T-helper 2 cell (primary cell): ENCODE measurements at places on chromosomes 4 and X.

- DNase-seq, result no peak
Measured at GRCh38 chr4:17112292-17112659, 213.8 kb upstream of the LDB2 start.

DNA sequence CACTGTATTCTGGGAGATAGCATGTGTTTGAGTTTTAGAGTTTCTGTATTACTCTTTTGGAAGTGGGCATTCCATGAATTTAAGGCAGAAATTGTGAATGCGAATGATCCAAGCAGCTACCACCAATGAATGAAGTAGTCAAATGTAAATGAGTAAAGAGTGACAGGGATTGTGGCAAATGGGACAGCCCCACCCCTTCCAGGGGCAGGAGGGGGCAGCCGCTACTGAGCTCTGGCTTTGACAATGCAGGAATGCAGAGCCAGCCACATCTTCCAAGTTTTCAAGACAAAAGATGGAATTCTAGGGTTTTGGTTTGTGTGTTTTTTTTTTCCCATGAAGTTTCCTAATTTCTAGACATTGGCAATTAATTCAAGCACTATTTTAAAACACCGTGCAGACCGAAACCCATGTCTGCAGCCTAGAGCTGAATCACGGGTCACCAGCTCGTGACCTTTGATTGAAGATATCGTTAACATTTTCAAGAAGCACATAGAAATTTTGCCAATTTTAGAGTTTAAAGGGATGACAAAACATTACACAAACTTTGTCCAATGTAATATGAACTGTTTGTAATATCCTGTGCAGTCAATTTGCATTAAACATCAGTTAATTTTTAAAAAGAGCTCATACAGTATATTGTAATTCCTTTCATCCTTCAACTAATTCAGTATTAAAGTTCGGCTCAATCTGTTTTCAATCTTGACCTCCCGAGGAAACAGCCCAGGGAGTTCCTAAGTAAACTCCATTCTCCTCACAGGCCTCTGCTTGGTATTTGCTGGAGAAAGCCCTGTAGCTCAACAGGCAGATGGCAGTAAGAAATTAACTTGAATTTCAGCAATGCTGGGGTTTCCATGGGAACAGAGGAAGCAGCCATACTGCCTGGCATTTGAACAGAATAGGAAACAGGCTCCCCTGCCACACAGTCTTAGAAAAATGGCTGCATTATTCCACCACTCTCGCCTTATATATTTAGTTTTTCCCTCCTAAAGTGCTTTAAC lies 83.4 kb downstream of the UCHL1 start:
- no peak for DNase-seq

GRCh38 chr4:14309431-14309830 lies 681.9 kb upstream of the BOD1L1 start:
- no peak for DNase-seq

GRCh38 chr4:138967313-138967712 lies 48.3 kb upstream of the NOCT start:
- DNase-seq, result no peak
